ENCODE measurements at places on chromosomes 7 and 10.
A peak's percentile ranks its signal among the peaks of the same experiment; 100 is the strongest.

GRCh38 chr10:10911471-10911921 is 106.2 kb upstream of the CELF2 start:
- peak; percentile 63 for DNase-seq

- no peak for DNase-seq
Measured at GRCh38 chr10:89426230-89426868, 12.0 kb downstream of the IFIT5 start.

DNA sequence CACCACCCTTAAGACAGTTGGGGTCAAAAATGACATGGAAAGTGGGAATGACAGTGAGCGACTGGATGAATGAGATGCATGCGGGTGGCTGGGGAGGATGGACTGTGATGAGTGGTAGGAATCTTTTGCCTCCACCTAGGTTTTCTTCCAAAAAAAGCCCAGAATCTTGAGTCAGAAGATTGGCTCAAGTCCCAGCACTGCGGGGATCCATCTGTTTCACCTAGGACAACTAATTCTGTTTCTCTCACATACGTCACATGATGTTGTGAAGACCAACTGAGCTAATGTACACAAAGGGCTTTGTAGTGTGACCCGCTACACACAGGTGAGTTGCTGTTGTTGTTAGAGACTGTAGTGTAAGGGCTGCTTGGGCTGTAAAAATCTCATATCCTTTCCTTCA is 58.5 kb upstream of the SLC35B4 start:
- no peak for DNase-seq

GRCh38 chr10:13894412-13895093 is 307.8 kb downstream of the PRPF18 start:
- DNase-seq, result peak; percentile 44
